ENCODE measurements at places on chromosomes 1 and 21.
A peak's percentile ranks its signal among the peaks of the same experiment; 100 is the strongest.

DNA sequence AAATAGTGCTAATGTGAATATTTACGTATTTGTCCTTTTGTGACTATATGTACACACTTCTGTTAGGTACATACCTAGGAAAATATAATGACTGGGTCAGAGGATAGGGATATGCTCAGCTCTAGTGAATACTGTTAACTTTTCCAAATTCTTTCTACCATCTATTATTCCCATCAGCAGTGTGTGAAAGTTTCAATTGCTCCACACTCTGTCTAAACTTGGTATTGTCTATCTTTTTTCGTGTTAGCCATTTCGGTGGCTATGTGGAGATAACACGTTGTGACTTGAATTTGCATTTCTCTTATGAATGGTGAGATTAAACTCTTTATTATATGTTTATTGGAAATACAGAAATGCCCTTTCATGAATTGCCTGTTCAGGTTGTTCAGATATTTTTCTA lies 22.7 kb upstream of the LELP1 start:
- DNase-seq, result no peak

- no peak for DNase-seq
Observed at GRCh38 chr1:182066934-182067333, 5.4 kb upstream of the ZNF648 start.

DNA sequence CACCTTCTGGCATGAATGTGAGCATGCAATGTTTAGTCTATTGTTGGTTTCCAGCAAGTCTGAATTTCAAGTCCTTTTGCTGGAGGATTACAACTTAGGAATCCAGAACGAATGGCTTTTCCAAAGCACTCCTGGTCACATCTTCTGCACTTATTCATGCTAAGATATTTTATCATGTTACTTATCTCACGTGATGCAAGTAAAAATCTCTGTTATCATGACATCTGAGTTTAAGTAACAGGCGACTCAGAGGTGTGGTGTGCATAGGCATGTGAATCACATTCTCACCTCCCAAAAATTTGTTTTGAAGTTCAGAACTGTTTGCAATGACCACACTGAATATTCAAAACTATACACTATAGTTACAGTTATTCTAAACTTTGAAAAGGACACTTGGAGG lies 204.8 kb upstream of the FGGY start:
- no peak for DNase-seq

DNA sequence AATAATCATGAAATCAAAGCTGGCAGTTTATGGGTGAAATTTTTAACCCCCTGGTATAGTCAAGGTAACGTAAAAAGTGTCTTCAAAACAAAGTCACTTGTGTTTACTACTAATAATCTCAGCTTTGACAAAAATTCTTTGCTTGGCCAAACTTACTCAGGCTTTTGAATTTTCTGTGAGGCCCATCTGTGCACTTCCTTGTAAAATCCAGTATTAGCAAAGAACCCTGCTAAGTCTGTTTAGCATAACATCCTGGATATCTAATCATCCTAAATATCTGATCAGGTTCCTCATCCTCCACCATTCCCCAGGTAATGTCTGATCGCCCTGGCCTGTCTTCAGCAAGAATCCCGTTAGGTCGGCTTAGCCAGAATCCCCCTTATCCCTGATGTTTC lies 3.0 kb downstream of the LYST start:
- DNase-seq, result no peak

DNA sequence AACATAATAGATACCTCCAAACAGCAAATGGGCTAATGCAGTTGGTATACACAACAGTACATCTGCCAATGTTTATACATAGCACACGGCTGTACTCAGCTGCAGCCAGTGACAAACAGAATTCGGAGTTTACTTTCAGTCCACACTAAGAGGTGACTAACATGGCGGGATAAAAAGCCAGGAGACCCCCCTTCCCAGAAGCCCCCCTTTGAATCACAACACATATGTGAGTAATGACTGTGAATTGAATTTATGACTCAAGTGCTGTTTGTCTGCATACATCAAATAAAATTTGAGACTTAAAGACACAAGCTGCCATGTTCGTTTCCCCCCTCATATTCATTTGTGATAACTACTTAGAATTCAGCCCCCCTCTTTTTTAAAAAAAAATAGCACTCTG lies 113.2 kb downstream of the RUNX1 start:
- DNase-seq, result no peak

GRCh38 chr1:85452948-85453347 lies 12.0 kb downstream of the DDAH1 start:
- DNase-seq, result no peak

DNA sequence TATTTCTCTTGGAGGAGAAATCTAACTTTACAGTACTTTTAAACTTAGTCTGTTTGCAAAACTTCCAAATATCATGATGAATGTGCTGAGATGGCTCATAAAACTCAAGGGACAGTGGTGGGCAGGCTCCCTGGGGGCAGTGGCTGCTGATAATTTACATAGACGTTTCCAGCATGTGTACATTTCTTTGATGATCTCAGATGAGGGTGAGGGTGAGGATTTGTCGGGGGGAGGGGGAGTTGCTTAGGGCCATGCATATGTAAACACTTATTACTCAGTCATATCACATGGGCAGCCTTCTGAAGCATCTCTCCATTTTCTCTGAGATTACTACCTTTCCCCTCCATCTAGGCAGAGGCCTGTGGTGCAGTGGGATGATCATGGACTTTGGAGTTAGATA lies 152.9 kb upstream of the HMGB4 start:
- DNase-seq, result no peak

- DNase-seq, result no peak
Observed at GRCh38 chr1:51697166-51697565, 80.3 kb downstream of the OSBPL9 start.

- no peak for DNase-seq
Observed at GRCh38 chr1:22794647-22795365, 84.2 kb downstream of the EPHB2 start.

- DNase-seq, result no peak
Observed at GRCh38 chr1:25543005-25543424, 391 bp upstream of the LDLRAP1 start.

GRCh38 chr1:11944358-11944931 lies 9.9 kb downstream of the PLOD1 start:
- DNase-seq, result peak; percentile 72

- no peak for DNase-seq
Observed at GRCh38 chr1:208280681-208281450, 36.7 kb upstream of the PLXNA2 start.

DNA sequence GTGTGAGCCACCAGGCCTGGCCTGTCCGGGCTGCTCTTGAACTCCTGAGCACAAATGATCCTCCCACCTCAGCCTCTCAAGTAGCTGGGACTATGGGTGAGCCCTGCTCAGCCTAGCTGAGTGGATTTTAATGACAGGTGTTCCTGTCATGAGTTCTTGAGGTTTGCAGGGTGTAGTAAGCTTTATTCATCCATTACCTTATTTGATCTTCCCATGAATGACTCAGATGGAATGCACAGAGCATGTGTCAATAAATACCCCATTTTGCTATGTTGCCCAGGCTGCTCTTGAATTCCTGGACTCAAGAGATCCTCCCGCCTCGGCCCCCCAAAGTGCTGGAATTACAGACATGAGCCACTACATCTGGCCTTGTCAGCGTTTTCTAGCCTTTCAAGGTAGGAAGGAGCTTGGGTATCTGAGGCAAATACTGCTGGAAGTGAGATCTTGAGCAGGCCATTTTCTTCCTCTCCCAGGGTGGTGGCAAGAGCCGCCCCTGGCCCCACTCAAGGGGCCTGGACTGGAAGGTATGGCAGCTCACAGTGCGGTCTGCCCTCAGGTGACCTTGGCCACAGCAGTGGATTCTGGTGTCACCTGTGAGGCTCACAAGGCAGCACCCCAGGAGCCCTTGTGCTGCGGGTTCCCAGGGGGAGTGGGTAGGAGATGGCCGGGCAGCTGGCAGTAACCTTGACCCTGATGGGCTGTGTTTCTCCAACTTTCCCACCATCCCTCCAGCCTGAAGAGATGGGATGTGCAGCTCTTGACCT lies 20.0 kb downstream of the PIK3CD start:
- DNase-seq, result no peak

DNA sequence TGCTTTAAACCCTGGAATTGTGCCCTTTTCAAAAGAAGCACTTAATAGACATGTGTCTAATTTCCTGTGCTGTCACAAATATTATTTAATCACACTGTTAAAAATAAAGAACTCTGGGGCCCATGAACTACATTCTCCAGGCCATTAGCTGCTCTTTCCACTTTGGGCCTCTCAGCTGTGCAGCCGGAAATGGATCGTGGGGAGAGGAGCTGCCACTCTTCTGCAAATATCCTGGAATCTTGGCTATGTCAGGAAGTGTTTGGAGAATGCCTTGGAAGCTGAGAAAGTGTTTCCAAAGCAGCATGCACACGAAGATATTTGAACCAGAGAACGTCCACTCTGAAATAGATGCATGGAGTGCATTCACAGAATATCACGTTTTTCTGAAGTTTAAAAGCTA lies 27.5 kb upstream of the VPS26C start:
- no peak for DNase-seq

DNA sequence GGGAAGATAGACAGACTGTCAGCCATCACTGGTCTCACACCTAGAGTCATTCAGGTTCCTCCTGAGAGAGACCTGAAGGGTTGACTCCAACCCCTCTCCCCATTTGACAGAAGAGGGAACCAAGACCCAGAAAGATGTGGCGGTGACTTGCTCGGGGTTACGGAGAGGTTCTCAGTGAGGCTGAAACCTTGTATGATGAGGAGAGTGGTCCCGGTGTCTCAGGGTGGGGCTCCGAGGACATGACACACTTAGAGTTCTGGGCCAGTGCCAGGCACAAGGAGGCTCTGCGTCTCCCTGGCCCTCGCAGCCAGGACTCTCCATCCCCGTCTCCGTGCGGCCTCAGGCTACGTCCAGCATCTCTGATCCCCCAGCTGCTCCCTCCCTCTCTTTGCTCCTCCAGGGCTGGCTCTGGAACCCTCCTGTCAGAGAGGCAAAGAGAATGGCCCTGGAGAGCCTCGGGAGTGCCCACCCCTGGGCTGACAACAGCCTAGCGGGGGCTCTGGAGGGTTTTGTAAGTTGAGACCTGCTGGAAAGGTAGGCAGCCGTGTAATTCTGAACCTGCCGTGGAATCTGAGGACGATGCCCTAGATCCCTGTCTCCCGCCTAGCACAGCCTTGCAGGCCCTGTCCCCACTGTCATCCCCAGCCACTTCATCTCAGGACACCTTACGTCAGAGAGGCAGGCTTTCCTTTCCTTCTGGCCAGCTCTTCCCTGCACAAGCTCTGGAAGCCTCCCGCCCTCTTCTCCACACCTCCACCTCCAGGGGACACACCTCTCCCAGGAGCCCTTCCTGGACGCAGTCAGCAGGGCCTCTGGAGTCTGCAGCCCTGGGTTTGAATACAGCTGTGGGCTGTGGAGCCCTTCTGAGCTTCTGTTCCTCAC lies 4.1 kb downstream of the EFHD2 start:
- no peak for DNase-seq

GRCh38 chr1:24191860-24192259 lies 4.8 kb upstream of the IFNLR1 start:
- DNase-seq, result no peak

- DNase-seq, result no peak
Observed at GRCh38 chr1:27445177-27445936, 44.6 kb downstream of the WASF2 start.

GRCh38 chr1:245926888-245927287 lies 580.2 kb downstream of the SMYD3 start:
- DNase-seq, result no peak

- DNase-seq, result no peak
Observed at GRCh38 chr1:184866991-184867788, 107.1 kb downstream of the NIBAN1 start.

DNA sequence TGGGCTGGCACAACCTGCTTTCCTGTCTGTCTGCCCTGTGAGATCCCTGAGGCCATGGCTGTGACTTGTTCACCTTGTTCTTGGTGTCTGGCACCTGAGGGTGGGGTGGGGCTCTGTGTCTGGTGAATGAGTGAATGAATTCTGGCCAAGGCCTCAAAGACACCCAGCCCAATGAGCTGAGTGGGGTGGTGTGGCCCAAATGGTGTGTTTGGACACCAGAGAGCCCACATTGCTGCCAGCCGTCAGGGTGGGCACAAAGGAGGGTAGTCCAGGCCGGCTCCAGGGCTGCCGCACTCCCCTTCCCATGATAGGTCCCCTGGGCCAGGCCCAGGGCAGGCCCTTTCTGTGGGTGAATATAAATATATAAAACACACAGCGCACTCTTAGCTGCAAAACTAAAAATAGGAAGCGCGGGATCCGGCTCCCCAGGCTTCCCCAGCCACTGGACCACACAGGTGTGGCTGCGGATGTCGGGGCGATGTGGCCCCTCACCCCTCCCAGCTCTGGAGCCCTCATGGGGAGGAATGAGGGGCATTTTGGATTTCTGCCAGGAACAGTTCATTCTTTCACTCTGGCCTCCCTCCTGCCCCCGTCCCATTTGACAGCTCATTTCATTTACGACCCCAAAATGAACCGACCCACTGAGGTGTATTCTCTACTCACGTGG lies 33.3 kb downstream of the RUNX3 start:
- DNase-seq, result no peak

GRCh38 chr1:2228694-2229036 lies 546 bp downstream of the SKI start:
- DNase-seq, result no peak

DNA sequence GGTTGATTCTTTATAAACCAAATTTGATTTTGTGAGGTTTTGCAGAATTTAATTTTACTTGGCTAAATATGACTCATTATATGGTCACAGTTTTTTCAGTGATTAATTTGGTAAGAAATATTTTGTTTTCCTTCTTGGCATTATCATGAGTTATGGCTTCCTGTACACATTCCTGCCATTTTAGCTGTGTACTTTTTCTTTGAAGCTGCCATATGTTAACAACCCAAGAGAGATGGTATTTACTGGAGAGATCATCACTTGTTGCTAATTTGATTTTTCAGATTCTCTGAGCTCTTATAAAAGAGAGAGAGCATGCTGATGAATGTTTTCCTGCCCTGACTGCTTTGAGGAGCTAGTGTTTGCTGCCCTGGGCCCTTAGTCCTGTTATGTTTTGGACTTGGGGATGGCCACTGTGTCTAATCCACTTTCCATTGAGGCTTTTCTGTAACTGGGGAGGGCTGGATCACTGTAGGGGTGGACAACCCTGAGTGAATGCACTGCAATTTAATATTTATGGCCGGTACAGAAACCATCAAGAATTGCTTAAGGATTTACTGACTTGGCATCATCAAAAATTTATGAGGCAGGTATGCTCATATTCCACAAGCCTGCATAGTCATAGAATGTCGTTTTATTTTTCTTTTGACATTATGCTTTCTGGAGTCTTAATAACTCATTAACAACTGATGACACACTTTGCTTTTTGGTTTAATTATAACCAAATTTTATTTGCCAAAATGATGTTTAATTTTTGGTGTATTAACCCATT lies 200.9 kb downstream of the DISC1 start:
- DNase-seq, result no peak
